Nephron progenitor cell (in vitro differentiated cells): ENCODE measurements at places on chromosomes 12 and 14.

DNA sequence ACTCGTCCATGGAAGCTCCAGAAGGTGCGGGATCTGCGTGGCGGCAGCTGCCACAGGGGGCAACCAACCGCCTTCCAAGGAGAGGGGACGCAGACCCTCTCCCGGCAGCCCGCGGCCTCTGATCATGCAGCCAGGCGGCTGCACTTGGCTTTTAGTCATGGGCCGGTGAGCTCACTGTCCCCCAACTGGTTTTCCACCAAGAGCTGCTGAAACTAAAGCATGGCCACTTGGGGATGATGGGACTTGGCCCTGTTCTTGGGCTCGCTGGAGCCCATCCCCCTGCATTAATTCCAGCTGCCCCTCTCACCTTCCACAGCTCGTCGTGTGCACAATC lies 39.1 kb downstream of the CCDC85C start:
- peak; percentile 46 for DNase-seq

DNA sequence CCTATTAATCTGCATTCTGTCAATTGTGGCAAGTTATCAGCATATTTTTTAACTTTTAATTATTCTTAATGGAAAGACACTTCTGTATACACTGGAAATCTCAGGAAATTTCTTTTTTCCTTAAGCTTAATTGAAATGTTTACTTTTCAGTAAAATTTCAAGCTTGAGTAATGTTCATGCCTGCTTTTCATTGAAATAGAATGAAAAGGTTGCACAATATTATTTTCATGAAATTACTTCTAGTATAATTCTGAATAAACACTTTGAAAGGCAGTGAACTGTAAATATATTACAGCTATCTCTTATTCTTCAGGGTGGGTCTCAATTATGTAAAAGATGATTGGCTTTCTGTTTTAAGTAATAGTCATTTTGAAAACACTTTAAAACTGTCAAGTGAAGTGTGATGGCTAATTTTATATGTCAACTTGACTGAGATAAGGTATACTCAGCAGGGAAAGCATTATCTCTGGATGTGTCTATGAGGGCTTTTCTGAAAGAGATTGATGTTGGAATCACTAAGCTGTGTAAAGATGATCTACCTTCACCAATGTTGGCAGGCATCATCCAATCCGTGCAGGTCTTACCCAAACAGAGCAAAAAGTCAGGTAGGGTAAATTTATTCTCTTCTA lies 29.9 kb downstream of the CLEC2D start:
- DNase-seq: no peak

- no peak for DNase-seq
Observed at GRCh38 chr12:117279606-117280005, 81.8 kb downstream of the NOS1 start.

GRCh38 chr12:85278598-85279448 lies 1.2 kb upstream of the ALX1 start:
- DNase-seq: peak; percentile 13

GRCh38 chr14:65599375-65599774 lies 186.8 kb downstream of the FUT8 start:
- DNase-seq: no peak

DNA sequence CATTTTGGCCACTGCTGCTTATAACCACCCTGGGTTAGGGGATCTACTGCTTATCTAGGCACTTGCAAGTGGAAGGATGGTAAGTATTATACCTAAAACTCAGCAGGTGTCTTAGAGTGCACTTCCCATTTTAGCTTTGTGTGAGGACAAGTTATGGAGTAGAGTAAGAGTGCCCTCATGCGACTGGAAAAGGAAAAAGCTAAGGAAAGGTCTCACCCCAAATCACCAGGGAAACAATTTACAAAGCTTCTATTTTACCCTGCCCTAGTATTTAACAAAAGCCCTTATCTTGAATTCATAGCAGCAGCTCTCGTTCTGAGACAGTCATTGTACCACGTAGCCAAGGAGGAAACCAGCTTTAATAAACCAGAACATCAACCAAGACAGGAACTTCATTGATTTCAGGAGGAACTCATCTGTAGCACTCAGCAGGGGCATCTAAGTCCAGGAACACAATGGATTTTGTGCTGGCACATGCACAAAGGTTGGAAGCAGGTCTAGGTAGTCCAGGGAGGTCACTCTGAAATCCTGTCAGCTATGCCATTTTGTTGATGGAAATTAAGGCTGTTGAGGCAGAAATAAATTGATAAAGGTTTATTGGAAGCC lies 2.9 kb downstream of the RDH12 start:
- DNase-seq: no peak

GRCh38 chr12:65695113-65695865 lies 129.0 kb upstream of the HMGA2 start:
- DNase-seq: no peak

DNA sequence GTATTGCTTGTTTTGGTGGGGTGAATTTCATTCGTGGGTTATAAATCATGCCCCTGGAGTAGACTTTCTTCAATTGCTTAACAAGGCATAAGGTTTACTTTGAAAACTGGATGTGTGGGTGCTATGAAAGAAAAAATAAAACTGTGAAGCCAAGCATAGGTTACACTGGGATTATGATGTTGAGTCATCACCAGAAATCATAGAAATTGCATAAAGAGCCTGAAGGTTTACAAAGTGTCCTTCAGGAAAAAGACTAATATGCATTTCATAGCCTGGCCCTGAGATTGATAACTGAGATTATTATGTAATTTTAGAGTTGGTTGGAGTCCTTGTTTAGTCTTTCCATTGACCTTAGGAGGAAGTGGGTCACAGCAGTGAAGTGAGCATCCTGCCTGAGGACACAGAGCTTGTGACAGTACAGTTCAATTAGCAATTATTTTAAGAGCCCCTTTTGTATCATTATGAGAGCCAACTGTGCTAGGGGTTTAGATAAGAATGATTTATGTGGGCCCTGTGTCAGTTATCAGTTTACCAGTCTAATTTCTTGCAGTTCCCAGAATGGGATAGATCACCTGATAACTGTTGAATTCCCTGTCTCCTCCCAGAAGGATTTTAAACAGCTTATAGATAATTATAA lies 13.6 kb downstream of the LRRK2 start:
- no peak for DNase-seq

DNA sequence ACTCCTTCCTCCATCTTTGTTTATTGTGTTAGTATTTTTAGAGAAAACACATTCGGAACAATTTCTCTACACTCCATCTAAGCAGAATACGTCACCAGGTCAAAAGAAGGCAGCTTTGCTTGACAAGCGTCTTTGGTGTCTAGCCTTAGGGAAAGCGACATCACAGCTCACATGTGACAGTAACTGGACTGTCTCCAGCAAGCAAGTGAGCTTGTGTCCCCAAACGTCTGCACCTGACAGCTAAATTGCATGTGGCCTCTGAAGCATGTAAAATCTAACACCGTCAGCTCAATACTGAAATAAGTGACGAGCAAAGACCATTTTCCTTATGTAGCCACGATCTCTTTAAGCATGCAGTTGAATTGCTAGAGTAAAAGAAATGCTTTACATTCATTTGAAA lies 509.8 kb downstream of the GLT1D1 start:
- no peak for DNase-seq

GRCh38 chr14:58078471-58078870 lies 73.5 kb downstream of the ARMH4 start:
- DNase-seq: no peak

GRCh38 chr14:75886636-75887348 lies 95.0 kb downstream of the TGFB3 start:
- DNase-seq: no peak

- no peak for DNase-seq
Observed at GRCh38 chr12:109999649-109999971, 380 bp downstream of the ANKRD13A start.

GRCh38 chr14:38870296-38870836 lies 232.7 kb downstream of the SEC23A start:
- no peak for DNase-seq

- no peak for DNase-seq
Observed at GRCh38 chr14:76742966-76743365, 18.3 kb upstream of the VASH1 start.

DNA sequence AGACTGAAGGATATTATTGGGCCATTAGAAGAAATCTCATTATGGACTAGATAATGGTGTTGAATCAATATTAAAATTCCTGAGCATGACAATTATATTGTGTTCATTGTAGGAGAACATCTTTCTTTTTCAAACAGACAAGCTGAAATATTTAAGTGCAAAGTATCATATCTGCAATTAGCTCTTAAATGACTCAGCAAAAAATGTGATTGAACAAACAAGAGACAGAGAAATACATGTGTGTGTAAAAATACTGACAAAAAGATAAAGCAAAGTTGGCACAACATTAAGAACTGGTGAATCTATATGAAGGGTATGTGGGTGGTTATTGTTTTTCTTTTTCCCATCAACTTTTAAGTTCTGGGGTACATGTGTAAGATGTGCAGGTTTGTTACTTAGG lies 9.5 kb downstream of the CEP290 start:
- no peak for DNase-seq

- no peak for DNase-seq
Observed at GRCh38 chr12:94839347-94839746, 164.2 kb downstream of the NDUFA12 start.

GRCh38 chr14:99261912-99262787 lies 9.8 kb downstream of the BCL11B start:
- DNase-seq: no peak

DNA sequence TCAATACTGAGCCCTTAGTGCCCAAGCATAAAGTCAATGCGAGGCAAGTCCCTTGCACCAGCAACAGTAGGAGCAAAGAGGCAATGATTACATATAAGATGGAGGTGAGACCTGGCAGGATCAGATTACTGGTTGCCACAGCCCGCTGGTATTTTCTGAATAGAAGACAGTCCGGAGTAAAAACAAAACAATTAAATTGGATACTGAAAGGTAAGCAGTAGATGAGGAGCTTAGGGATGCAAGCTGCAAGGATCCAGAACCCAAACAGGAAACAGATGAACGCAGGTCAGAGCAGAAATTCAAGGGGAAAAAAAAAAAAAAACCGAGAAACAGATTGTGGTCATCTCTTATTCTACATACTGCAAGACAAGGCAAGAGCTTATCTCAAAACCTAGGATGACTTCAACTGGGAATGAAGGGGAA lies 119.6 kb downstream of the MED13L start:
- DNase-seq: no peak

- DNase-seq: peak; percentile 21
Observed at GRCh38 chr12:78208092-78208491, 377.4 kb downstream of the NAV3 start.

DNA sequence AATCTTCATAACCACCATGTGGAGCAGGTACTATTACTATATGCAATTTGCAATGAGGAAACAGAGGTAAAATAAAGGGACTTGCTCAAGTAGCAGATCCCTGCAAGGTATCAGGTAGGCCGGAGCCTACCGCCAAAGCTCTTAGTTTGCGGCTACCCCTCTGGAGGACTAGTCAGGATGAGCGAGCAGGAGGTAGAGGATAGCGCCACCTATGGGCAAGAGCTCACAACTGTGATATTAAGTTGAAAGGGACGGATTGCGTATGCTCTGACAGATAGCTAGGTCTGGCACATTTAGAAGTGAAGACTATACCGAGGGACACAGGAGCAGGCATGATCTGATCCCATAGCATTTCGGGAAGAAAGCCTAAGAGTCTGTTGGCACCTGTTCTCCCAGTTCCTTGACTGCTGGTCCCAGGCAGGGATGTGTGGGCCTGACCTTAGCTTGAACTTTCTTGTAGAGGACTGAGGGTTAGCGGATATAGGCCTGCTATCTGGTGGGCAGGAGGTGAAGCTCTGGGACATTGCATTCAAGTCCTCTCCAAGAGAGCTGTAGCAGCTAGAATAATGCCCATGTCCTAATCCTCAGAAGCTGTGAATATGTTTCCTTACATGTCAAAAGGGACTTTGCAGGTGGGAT lies 48.0 kb downstream of the SLC17A8 start:
- peak; percentile 72 for DNase-seq

DNA sequence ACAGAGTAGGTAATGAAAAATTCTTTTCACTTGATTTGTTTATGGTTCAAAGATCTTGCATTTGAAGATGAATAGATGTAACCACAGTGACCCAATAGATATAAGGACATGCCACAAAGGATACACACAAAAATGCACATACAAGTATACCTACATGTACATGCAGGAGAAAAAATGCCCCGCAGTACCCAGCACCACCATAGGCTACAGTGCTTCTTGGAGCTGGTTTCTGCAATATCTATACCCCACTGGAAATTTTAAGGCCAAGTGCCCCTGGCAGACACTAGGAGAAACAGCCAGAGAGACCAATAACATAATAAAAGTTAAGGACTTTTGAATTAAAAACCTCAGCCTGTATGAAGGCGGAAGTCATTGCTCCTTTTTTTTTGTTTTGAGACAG lies 12.1 kb upstream of the STAC3 start:
- no peak for DNase-seq

GRCh38 chr12:15829949-15830348 lies 40.8 kb upstream of the EPS8 start:
- no peak for DNase-seq

DNA sequence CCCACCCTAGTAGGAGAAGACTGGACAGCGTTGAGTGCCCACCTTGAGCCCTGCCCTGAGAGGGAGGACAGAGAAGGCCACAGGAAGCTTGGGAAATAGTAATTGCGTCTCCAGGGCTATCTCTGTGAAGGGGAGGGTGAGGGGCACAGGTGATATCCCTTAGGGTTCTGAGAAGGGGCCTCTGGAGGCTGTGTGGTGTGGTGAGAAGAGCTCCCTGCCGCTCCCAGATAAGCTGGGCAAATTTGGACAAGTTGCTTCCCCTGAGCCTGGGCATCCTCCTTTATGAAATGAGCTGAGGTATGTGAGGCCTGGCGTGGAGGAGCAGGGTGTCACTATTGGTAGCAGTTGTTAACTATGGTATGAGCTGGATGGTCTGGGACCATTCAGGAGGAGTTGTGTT lies 23.5 kb upstream of the LRP1-AS start:
- DNase-seq: no peak

DNA sequence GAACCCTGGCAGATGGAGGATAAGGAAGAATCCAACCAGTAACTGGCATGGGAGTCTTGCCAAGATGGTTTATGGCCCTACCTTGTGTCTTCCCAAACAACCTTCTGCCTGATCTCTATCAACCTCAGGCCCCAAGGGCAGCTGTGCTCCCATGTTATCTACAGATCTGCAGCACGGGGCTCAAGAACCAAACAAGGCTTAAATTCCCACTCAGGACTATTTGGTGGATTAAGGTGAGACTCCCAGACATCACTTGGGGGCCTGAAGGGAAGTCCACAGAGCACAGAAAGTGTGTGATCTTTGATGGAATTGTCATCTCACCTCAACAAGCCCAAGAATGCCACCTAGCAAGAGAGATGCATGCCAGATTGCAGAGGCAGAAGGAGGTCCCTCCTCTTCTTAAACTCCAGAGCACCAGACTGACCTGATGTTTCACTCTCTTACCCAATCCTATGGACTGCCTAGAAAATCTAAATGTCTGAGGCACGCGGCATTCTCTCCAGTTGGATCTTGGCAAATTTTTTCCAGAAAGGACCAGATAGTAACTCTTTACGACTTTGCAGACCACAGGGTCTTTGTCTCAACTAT lies 759.5 kb upstream of the TBX3 start:
- no peak for DNase-seq
